ENCODE measurements at places on chromosomes 16 and 17. TPM values are rescaled to one million over a fixed set of nuclear protein-coding genes. Genes with fewer than 3 reads are reported as not detected.

DNA sequence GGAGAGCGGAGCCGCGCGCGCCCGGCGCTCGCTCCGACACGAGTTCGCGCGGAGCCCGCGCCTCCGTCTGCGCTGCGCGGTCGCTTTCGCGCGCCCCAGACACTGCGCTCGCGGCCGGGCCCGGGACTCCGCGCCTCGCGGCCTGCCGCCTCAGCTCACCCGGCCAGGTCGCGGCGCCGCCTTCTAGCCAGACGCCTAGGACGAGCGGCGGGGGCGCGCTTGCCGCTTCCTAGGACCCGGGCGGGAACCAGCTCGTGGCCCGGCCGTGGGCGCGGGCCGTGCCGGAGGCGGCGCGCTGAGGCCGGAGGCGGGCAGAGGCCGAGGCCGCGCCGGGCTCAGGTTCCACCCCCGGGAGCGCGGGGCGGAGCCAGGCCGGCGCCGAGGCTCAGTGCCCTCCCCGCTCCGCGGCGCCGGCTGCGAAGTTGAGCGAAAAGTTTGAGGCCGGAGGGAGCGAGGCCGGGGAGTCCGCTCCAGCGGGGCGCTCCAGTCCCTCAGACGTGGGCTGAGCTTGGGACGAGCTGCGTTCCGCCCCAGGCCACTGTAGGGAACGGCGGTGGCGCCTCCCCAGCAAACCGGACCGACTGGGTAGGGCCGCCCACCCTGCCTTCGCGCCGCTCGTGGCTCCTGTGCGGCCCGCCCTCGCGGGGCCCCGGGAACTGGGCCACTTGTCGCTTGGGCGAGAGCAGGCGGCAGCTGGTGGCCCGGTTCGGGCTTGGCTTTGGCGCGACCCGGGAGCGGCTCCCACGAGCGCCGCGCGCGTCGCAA, at the start of gene SPHK1:
TSS of gene SPHK1 (plus strand) at position 388 of the 765 bp plus-strand sequence. CDS start 1,036 bp downstream, outside the sequence.
- peaks cover 45% of the 10 kb centered on the region for H3K4me1 ChIP-seq
- peak within 1 kb of the TSS; percentile 87 for H3K27ac ChIP-seq
- DNase-seq, result peak; percentile 90
- peaks cover 6% of the 10 kb centered on the region for H3K36me3 ChIP-seq
- peaks cover 17% of the 10 kb centered on the region for H3K27me3 ChIP-seq

DNA sequence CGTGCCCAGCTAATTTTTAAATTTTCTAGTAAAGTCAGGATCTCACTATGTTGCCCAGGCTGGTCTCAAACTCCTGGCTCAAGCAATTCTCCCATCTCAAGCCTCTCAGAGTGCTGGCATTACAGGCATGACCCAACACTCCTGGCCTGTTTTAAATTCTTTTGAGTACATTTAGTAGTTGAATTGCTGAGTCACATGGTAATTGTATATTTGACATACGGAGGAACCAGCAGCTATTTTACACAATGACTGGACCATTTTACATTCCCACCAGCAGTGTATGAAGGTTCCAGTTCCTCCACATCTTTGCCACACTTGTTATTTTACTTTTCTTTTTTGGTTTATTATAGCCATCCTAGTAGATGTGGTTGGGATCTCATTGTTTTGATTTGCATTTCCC, 43.6 kb downstream of the RHOT1 start:
- no peak overlapping the region for H3K4me3 ChIP-seq
- H3K27ac ChIP-seq, result no peak overlapping the region
- H3K4me1 ChIP-seq, result no peaks in the 10 kb centered on the region
- no peaks in the 10 kb centered on the region for H3K27me3 ChIP-seq

DNA sequence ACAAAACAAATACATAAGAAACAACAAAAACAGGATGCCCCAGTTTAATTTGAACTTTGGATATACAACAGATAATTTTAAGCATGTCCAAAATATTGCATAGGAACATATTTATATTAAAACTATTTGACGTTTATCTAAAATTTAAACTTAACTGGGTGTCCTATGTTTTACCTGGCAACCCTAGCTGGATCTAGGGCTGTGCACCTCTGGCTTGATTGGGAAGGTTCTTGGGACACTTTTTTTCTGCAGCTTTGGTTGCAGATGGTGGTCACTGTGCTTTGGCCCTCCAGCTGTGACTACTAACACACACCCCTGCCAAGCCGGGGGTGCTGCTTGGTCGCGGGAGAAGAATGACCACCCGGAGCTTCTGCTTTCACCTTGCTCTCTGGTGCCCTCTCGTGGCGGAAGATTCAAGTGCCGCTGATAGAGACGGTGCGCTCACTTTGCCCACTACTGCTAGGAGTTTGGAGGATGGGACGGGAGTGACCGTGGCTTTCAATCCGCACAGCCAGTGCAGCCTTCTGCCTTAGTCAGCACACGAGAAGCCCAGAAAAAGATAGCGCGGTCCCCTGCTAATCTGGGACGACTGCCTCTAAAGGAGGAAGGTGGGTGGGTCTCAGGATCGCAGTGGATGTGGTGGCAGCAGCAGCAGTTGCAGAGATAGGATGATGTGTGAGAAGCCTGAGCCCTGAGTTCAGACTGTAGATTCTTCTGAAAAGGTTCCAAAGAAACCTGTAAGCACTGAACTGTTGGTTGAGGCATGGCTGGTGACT, 6.7 kb downstream of the SPACA3 start:
- H3K4me3 ChIP-seq, result no peak overlapping the region
- H3K4me1 ChIP-seq, result no peaks in the 10 kb centered on the region
- peak; percentile 87 for DNase-seq
- H3K36me3 ChIP-seq, result no peaks in the 10 kb centered on the region
- H3K27ac ChIP-seq, result no peak overlapping the region

- no peak for DNase-seq
- H3K27me3 ChIP-seq, result no peaks in the 10 kb centered on the region
- no peaks in the 10 kb centered on the region for H3K4me1 ChIP-seq
- no peak overlapping the region for H3K27ac ChIP-seq
- H3K36me3 ChIP-seq, result no peaks in the 10 kb centered on the region
These were observed 104.6 kb upstream of the CACNG3 start for GRCh38 chr16:24151482-24151939.

DNA sequence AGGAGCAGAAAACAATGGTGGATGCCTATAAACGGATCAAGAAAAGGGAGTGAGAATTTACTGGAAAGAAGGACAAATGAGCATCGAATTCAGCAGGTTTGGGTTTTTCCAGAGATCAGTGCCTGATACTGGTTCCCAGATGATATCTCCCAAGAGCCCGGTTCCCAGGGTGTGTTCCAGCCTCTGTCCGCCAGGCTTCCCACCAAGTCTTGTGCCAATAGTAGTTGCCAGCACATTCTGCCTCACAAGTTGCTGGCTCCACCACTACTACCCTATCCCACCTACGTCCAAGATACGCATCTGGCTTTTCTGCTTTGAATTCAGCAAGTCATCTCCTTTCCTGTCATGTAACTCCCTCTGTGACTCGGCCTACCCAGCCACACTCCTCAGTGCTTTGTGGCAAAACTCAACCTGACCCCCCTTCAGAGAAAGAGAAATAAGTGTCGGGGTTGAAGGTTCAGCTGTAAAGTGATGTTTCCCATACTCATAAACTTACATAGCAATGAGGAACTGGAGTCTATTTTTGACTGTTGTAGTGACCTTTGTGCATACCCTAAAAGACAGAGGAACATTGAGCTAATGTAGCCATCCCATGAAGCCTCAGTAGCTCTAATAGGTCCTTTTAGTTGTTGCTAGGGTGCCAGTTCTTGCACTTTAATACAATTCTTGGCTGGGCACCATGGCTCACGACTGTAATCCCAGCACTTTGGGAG, 277.0 kb downstream of the IRX3 start:
- peaks cover 11% of the 10 kb centered on the region for H3K36me3 ChIP-seq
- H3K4me1 ChIP-seq, result no peaks in the 10 kb centered on the region
- H3K27ac ChIP-seq, result no peak overlapping the region
- H3K4me3 ChIP-seq, result no peak overlapping the region
- H3K27me3 ChIP-seq, result no peaks in the 10 kb centered on the region
- no peak for DNase-seq

DNA sequence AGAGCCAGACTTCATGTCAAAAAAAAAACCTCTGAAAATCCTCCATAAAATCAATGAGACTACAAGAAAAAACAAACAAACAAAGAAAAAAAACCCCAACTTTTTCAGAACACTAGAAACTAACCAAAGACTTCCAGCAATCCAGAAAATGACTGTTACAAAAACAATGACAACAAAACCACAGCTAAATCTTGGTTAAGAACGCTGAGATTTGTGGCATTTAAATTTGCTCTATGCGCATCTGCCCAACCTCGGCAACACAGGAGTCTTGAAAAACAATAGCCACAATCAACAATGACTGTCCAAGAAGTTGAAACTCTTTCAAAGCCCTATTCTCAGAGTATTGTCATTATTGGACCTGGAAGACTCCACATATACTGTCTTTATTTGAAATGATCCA, 402.4 kb downstream of the ZFHX3 start:
- no peaks in the 10 kb centered on the region for H3K36me3 ChIP-seq
- no peak for DNase-seq
- H3K4me1 ChIP-seq, result no peaks in the 10 kb centered on the region
- no peak overlapping the region for H3K4me3 ChIP-seq
- no peak overlapping the region for H3K27ac ChIP-seq

- H3K36me3 ChIP-seq, result peaks cover 71% of the 10 kb centered on the region
- H3K27me3 ChIP-seq, result no peaks in the 10 kb centered on the region
- no peaks in the 10 kb centered on the region for H3K4me1 ChIP-seq
- H3K27ac ChIP-seq, result no peak overlapping the region
- H3K4me3 ChIP-seq, result no peak overlapping the region
These were observed 50.8 kb downstream of the PHKB start for GRCh38 chr16:47511882-47512281.

DNA sequence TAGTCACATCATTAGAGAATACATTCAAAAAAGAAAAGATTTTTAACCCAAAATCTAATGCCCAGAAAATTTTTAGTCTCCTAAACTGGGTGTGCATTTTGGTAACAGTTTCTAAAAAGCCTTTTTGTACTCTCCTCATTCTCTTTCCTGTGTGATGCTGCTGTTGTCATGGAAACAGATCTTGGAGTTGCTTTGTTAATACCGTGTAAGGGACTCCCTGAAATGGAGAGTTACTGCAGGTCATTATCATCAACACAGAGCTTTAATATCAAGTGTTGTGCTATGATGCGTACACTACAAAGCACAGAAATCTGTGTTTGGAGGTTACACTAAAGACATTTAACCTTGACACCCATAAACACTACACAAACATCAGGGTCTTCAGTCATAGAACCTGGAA, 216.3 kb downstream of the PRKCA start:
- H3K4me1 ChIP-seq, result peaks cover 16% of the 10 kb centered on the region
- no peaks in the 10 kb centered on the region for H3K27me3 ChIP-seq
- no peak overlapping the region for H3K4me3 ChIP-seq
- H3K27ac ChIP-seq, result no peak overlapping the region

DNA sequence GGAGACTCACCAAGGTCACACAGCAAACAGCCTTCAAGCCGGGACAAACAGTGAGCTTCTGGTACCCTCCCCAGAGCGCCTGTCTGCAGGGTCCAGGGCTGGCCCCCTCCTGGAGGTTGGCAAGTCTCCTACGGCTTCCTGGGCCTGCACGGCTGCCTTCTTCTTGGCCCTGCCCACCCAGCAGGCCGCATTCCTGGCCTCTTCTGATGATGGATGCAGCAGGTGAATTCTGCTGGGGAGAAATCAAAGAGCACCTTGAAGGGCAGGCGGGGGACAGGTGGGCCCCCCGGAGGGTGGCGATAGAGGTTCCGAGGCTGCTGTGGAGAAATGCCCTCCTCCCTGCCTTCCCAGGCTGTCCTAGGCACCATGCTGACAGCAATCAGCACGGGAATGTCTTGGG, 3.8 kb upstream of the NOS2 start:
- no peak overlapping the region for H3K27ac ChIP-seq
- H3K4me3 ChIP-seq, result no peak overlapping the region
- H3K36me3 ChIP-seq, result no peaks in the 10 kb centered on the region
- H3K27me3 ChIP-seq, result no peaks in the 10 kb centered on the region
- peaks cover 3% of the 10 kb centered on the region for H3K4me1 ChIP-seq

- H3K27ac ChIP-seq, result no peak overlapping the region
- no peaks in the 10 kb centered on the region for H3K36me3 ChIP-seq
- no peaks in the 10 kb centered on the region for H3K4me1 ChIP-seq
- no peak for DNase-seq
- H3K27me3 ChIP-seq, result peaks cover 86% of the 10 kb centered on the region
These were observed 28.7 kb upstream of the ENPP7 start for GRCh38 chr17:79702034-79702433.

- H3K27ac ChIP-seq, result no peak overlapping the region
- H3K4me1 ChIP-seq, result peaks cover 34% of the 10 kb centered on the region
- no peak for DNase-seq
- H3K4me3 ChIP-seq, result no peak overlapping the region
These were observed 13.8 kb downstream of the IGSF6 start for GRCh38 chr16:21638573-21638975.

DNA sequence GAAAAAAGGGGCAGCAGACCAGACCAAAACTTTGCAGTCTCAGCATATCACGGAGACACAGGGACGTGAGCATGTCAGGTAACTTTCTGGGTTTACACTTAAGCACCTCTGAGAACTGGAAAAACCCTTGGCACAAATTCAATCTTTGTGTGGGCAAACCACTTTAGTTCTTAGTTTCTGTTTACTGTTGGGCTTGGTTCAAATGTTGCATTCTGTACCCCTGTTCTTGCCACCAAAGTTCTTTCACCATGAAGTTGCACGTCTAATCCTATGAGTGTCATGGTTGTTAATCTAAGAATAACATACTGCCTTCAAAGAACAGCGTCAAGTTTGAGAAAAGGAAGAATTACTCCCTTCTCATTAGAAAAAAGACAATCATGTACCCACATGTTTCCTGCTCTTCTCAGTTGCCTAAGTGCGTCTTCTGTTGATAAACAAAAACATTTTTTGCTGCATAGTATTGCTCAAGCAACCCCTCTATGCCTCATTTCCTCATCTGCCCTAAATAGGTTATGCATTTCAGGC, 11.6 kb downstream of the KRT33A start:
- no peaks in the 10 kb centered on the region for H3K27me3 ChIP-seq
- DNase-seq, result no peak
- no peaks in the 10 kb centered on the region for H3K36me3 ChIP-seq

GRCh38 chr17:7717756-7718350, 309 bp downstream of the DNAH2 start:
- H3K36me3 ChIP-seq, result no peaks in the 10 kb centered on the region
- DNase-seq, result no peak
- peak overlapping the region; percentile 69 for H3K27ac ChIP-seq
- peaks cover 25% of the 10 kb centered on the region for H3K4me1 ChIP-seq

DNA sequence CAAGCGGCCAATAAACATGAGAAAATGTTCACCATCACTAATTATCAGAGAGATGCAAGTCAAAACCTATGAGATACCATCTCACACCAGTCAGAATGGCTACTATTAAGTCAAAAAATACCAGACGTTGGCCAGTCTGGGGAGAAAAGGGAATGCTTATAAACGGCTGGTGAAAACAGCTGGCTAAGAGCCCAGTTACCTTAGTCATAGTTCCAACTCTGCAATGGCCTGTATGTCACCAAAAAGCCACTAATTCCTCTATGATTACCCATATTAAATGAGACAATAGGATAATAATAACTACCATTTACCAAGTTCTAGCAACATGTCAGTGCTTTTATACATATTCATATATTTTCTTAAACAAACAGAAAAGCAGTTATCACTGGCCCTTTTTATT, 42.9 kb upstream of the CDRT4 start:
- no peak overlapping the region for H3K27ac ChIP-seq
- peaks cover 18% of the 10 kb centered on the region for H3K4me1 ChIP-seq
- H3K36me3 ChIP-seq, result peaks cover 18% of the 10 kb centered on the region
- no peaks in the 10 kb centered on the region for H3K27me3 ChIP-seq

NOS2 gene
- total RNA-seq, result 0.87 TPM

TPSB2 gene
- not detected for total RNA-seq

NKD1 gene
- 6.4 TPM for total RNA-seq

LAT gene
- 1.3 TPM for total RNA-seq

MYH8 gene
- not detected for total RNA-seq

DYNLRB2 gene
- total RNA-seq, result not detected

STAC2 gene
- not detected for total RNA-seq

C16orf86 gene
- total RNA-seq, result 83.0 TPM

CIAO2B gene
- total RNA-seq, result 95.1 TPM
